ENCODE measurements at places on chromosomes 3 and 15.

GRCh38 chr3:43499256-43499655 is 122.6 kb downstream of the ANO10 start:
- no peak for DNase-seq

- no peak for DNase-seq
Observed at GRCh38 chr3:114700637-114701234, 406.9 kb downstream of the TIGIT start.

DNA sequence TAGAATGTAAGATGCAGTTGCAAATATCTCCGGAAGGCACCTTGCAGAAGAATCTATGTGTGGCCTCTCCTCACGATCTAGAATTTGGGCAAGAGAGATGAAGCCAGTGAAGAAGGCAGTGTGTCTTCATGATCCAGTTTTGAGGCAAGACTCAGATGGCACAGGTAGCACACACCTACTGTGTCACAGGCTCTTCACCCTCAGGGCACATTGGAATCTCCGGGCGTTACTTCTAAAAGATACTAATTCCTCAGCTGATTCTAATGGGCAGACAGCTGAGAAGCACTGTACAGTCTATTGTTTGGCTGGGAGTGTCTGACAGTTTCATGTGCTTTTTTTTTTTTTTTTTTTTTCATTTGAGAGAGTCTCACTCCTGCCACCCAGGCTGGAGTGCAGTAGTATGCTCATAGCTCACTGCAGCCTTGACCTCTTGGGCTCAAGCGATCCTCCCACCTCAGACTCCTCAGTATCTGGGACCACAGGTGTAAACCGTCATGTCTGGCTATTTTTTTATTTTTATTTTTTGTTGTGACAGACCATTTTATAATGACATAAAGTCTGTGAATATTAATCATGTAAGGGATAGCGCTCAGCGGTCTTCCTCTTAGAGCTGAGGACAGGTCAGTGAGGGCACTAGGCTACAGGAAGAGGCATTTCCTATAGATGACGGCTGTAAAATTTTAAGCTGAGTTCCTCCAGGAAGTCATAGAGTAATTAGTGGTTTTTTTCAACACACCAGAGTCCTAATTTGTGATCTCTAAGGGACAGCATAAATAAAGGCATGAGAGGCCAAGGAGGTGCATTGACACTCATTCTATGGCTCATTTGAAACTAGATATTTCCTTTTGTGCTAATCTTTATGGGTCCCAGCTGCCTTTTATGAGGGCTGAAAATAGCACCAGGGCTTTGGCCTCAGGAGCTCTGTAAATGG is 4.0 kb downstream of the C3orf52 start:
- no peak for DNase-seq

GRCh38 chr3:130242850-130243569 is 102.5 kb upstream of the COL6A5 start:
- DNase-seq = no peak

DNA sequence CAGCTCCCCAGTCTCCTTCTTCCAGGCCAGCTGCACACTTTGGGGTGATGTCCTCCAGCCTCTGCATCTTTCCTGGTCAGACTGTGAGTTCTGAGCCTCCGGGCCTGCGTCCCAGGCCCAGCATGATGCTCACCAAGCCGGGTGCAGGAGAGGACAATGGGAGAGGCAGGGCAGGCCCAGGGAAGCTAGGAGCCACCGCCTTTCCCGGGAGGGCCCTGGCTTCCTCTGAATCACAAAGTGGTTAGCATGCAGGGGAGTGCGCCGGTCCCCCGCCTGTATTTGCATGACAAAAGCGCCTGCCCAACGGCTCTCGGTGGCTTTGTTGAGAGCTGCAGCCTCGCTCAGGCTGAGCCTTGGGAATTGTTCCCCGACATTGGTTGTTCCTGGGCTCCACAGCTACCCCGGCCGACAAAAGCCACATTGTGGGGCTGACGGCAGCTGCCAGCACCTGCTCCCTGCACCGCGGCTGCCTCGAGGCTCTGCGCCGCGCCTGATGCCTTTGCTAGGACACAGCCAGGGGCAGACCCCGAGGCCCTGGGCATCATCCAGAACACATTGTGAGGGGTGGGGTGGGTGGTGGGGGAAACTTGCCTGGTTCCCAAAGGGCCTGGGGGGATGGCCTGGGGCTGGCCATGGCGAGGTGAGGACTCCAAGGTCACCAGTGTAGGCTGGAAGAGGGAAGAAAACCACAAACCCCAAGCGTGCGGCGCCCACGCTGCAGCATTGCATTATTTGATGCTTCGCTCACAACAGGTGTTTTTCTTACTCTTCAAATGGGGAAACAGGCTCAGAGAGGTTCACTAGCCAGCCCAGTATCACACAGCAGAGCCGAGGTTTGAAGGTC is 20.0 kb upstream of the KLF13 start:
- DNase-seq = no peak

GRCh38 chr3:60636846-60637245 is 614.4 kb downstream of the FHIT start:
- DNase-seq = no peak

DNA sequence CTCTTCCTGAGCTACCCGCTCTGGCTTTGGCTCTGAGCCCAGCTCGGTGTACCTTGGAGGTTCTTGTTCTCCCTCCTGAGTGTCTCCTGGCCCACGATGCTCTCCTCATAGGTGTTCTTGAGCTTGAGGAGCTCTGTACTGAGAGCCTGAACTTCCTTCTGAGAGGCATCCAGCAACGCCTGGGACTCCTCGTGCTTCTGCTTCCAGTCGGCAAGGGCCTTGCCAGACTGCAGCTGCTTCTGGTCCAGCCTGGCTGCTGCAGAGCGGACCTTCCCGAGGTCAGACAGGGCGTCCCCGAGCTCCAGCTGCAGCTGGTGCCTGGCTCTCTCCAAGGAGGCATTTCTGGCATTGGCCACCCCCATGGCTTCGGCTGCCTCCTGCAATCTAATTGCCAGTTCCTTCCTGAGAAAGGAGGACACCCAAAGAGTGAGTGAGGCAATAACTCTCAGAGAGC is 99.8 kb downstream of the MYH15 start:
- DNase-seq = no peak

GRCh38 chr3:16936676-16937230 is 52.0 kb downstream of the PLCL2 start:
- DNase-seq = no peak

- DNase-seq = peak; percentile 18
Observed at GRCh38 chr3:71652781-71653413, 69.4 kb upstream of the FOXP1 start.

DNA sequence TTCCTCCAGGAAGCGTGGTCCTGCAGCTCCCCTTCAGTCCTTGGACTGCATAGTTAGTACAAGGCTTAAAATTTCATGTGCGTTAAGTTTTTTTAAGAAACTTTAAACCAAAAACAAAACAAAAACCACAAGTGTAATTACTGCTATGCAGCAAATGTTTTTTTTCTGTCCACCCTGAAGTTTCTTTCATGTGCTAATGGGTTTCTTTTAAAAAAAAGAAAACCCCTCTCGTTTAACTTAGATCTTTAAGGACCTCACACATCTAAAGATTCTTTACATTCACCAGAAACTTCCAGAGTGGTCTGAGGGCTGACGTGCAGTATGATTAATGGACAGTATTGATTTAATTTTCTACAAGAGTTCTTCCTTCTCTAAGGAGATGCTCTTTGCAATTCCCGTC is 72.0 kb upstream of the PYGO1 start:
- DNase-seq = no peak

GRCh38 chr3:85835857-85836440 is 877.2 kb downstream of the CADM2 start:
- no peak for DNase-seq

Measured in AG09309 (cell line).